Spinal cord (tissue), 10 donors: ENCODE measurements at places on chromosomes 5 and 9.

- no peaks in the 10 kb centered on the region for H3K27me3 ChIP-seq
- DNase-seq, result no peak
- H3K36me3 ChIP-seq, result no peaks in the 10 kb centered on the region
- H3K4me3 ChIP-seq, result no peak overlapping the region
Observed at GRCh38 chr5:72256536-72256935, 63.5 kb downstream of the MRPS27 start.

DNA sequence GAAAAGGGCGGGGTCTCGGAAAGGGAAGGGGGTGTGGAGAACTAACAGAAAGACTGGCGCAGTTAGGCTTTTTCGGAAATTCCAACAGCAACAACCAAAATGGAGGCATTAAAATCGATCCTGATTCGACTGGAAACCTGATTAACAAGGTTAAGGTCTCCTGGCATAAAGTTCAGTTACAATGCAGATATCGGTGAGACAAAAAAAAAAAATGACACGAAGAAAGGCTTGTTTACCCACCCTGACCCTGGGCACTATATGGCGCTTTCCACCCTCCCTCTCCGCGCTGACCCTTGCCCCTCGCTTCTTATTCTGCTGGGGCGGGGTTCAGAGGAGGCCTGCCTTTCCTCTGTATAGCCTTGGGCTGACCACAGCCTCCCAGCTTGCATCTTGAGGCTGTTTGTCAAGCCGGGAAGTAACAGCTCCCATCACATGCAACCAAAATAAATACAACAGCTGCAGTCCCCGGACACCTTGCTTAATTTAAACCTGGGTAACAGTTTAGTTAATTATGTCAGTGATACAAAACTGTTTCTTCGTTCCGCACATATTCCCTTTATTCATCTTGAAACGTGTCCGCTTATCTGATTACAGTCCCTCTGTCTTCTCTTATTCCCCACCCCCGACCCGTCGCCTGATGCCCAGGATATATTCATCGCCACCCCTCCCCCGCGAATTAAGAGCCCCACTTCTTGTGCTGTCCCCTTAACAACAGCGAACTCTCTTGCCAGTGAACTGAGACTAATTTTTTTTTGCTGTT is 795 bp upstream of the PJA2 start:
- peak overlapping the region; percentile 96 for H3K4me3 ChIP-seq
- no peaks in the 10 kb centered on the region for H3K36me3 ChIP-seq
- H3K27ac ChIP-seq, result peak overlapping the region; percentile 100
- DNase-seq, result peak; percentile 42
- H3K27me3 ChIP-seq, result no peaks in the 10 kb centered on the region
- H3K4me1 ChIP-seq, result peaks cover 3% of the 10 kb centered on the region

- H3K4me3 ChIP-seq, result no peak overlapping the region
- H3K4me1 ChIP-seq, result peaks cover 5% of the 10 kb centered on the region
- peak; percentile 69 for DNase-seq
Observed at GRCh38 chr5:66661149-66661548, 65.0 kb downstream of the MAST4 start.

DNA sequence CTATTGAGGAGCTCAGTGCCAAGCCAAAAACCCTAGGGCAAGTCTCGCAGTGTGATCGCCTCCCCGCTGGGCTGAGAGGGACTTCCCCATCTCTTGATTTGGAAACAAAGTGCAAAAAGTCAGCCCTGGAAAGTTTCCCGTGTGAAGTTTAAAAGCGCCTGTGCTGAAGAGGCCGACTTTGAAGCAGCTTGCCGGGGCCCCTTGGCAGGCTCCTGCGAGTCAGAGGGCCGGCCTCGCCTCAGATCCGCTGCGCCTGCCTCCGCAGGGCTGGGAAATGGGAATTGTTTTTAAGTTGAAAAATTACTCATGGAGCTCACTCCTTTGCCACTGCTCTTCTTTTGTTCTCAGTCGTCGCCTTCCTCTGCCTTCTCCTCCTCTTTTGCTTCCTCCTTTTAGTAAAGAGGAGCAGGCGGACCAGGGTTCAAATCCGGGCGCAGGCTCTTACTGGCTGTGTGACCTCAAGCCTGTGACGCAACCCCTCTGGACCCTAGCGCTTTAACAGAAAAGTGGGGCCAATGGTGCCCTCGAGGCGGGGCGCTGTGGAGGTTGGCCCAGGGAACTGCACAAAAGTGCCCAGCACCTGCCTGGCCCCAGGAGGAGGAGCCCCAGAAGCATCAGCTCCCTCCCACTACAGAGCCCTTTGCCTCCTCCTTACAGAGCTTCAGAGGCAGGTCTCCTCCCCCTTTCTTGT is 14.7 kb upstream of the LHX2 start:
- H3K36me3 ChIP-seq, result no peaks in the 10 kb centered on the region
- peaks cover 74% of the 10 kb centered on the region for H3K27me3 ChIP-seq
- no peak overlapping the region for H3K27ac ChIP-seq
- no peak overlapping the region for H3K4me3 ChIP-seq
- DNase-seq, result peak; percentile 40
- peaks cover 19% of the 10 kb centered on the region for H3K4me1 ChIP-seq

DNA sequence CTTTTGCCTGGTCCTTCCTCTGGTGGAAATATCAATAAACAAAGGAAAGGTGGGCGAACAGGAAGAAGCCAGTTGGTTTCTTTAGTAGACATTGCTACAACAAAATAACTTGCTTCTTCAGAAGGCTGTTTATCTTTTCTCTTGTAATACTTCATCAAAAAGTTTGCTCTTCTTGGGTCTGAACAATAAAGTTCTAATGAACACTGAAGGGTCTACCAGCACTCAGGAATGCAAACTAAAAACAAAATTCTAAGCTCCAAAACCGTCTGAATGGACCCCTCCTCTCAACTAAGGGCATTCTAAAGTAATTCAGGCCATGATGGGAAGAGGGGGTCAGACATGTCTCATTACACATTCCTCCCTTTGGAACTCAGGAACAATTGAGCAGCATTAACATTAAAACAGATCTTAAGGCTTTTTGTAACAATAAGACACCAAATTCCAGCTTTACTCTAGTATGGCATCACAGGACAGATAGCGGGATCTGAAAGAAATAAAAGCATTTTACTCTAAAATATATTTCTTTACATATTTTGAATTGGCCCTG is 2.3 kb downstream of the TBCA start:
- H3K36me3 ChIP-seq, result no peaks in the 10 kb centered on the region
- DNase-seq, result no peak
- H3K27ac ChIP-seq, result no peak overlapping the region

- peak; percentile 92 for DNase-seq
- H3K4me1 ChIP-seq, result peaks cover 14% of the 10 kb centered on the region
- H3K27me3 ChIP-seq, result no peaks in the 10 kb centered on the region
Observed at GRCh38 chr9:120348951-120349429, 231.0 kb downstream of the CDK5RAP2 start.

- peak overlapping the region; percentile 97 for H3K4me3 ChIP-seq
- H3K27ac ChIP-seq, result peak overlapping the region; percentile 94
- no peaks in the 10 kb centered on the region for H3K27me3 ChIP-seq
- no peak for DNase-seq
Observed at GRCh38 chr5:75338408-75338807, 1.4 kb downstream of the HMGCR start.

DNA sequence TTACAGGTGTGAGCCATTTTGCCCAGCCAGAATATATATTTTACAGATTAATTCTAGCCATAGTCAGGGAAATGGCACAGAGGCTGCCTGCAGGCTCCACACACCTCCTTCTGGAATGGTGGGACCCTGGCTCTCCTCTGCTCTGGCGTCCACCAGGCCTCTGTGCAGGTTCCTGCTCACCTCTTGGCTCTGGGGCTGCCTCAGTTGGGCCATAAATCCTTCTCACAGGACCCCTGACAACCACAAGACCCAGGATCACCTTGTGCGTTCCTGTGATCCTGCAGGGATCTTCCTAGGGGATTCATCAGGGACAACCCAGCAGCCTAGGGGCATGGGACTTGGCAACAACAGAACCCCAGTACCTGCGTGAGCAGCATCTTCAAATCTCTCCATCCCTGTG is 93.0 kb upstream of the FSTL4 start:
- peaks cover 12% of the 10 kb centered on the region for H3K4me1 ChIP-seq
- H3K4me3 ChIP-seq, result no peak overlapping the region
- peaks cover 2% of the 10 kb centered on the region for H3K27me3 ChIP-seq
- H3K27ac ChIP-seq, result no peak overlapping the region
- no peaks in the 10 kb centered on the region for H3K36me3 ChIP-seq

GRCh38 chr5:115098041-115098702 is 71.5 kb downstream of the TRIM36 start:
- no peak overlapping the region for H3K27ac ChIP-seq
- no peaks in the 10 kb centered on the region for H3K36me3 ChIP-seq
- no peaks in the 10 kb centered on the region for H3K4me1 ChIP-seq

GRCh38 chr5:128881502-128882018 is 83.7 kb upstream of the SLC27A6 start:
- H3K36me3 ChIP-seq, result no peaks in the 10 kb centered on the region
- no peak overlapping the region for H3K27ac ChIP-seq
- no peak for DNase-seq
- no peaks in the 10 kb centered on the region for H3K27me3 ChIP-seq

- no peaks in the 10 kb centered on the region for H3K27me3 ChIP-seq
- no peak for DNase-seq
- no peak overlapping the region for H3K4me3 ChIP-seq
- H3K36me3 ChIP-seq, result no peaks in the 10 kb centered on the region
Observed at GRCh38 chr9:124163760-124164255, 93.9 kb upstream of the NEK6 start.

GRCh38 chr9:137429974-137430722 is 7.0 kb downstream of the NOXA1 start:
- no peaks in the 10 kb centered on the region for H3K27me3 ChIP-seq
- H3K27ac ChIP-seq, result no peak overlapping the region
- no peak overlapping the region for H3K4me3 ChIP-seq
- no peaks in the 10 kb centered on the region for H3K4me1 ChIP-seq
- peaks cover 67% of the 10 kb centered on the region for H3K36me3 ChIP-seq

DNA sequence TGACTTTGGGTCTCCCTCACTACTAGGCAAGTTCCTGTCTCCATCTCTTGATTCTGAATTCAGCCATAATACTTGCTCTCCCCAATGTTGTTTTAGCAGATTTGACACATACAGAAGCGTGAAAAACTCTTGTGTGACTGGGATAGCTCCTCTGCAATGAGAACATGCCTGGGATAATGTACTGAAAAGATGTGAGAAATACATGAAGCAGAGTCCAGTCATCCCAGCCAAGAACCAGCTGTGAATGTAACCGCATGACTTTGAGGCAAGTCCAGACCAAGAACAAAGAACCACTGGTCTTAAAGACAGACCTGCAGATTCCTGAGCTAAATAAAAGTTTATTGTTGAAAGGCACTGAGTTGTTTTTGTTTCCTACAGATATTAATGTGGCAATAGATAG is 135.0 kb downstream of the NMUR2 start:
- H3K27ac ChIP-seq, result no peak overlapping the region
- no peaks in the 10 kb centered on the region for H3K27me3 ChIP-seq
- no peaks in the 10 kb centered on the region for H3K4me1 ChIP-seq
- no peak for DNase-seq
- H3K4me3 ChIP-seq, result no peak overlapping the region

DNA sequence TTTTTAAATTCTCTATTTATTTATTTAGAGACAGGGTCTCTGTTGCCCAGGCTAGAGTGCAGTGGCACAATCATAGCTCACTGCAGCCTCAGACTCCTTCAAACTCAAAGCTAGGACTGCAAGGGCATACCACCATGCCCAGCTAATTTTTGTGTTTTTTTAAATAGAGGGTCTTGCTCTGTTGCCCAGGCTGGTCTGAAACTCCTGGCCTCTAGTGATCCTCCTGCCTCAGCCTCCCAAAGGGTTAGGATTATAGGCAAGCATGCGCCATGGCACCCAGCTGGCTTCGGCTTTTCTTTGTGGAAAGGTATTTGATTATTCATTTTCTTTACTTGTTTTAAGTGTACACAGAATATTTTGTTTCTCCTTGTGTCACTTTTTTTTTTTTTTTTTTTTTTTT is 5.2 kb downstream of the ZNF346 start:
- DNase-seq, result no peak
- peaks cover 21% of the 10 kb centered on the region for H3K36me3 ChIP-seq
- H3K4me1 ChIP-seq, result peaks cover 6% of the 10 kb centered on the region
- H3K27me3 ChIP-seq, result no peaks in the 10 kb centered on the region
- H3K4me3 ChIP-seq, result no peak overlapping the region

DNA sequence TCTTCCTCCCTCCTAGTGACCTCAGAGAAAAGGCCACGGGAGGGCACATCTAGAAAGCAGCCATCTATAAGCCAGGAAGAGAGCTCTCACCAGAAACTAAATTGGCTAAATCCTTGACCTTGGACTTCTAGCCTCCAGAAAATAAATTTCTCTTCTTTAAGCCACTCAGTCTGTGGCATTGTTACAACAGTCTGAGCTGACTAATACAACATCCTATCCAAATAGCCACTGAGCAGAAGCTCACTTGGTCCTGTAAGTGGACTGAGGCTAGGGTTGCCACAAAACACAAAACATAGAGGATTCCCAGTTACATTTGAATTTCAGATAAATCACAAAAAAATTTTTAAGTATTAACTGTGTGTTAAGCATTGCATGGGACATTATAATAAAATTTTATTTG is 383.4 kb downstream of the MLLT3 start:
- peaks cover 4% of the 10 kb centered on the region for H3K4me1 ChIP-seq
- no peaks in the 10 kb centered on the region for H3K27me3 ChIP-seq
- no peaks in the 10 kb centered on the region for H3K36me3 ChIP-seq
- no peak for DNase-seq
- no peak overlapping the region for H3K4me3 ChIP-seq
- no peak overlapping the region for H3K27ac ChIP-seq

- H3K27ac ChIP-seq, result no peak overlapping the region
- DNase-seq, result no peak
- no peak overlapping the region for H3K4me3 ChIP-seq
- no peaks in the 10 kb centered on the region for H3K27me3 ChIP-seq
- no peaks in the 10 kb centered on the region for H3K36me3 ChIP-seq
Observed at GRCh38 chr5:15983392-15983791, 196.2 kb downstream of the MARCHF11 start.

- no peak for DNase-seq
- no peaks in the 10 kb centered on the region for H3K27me3 ChIP-seq
- no peak overlapping the region for H3K4me3 ChIP-seq
- H3K4me1 ChIP-seq, result peaks cover 10% of the 10 kb centered on the region
- H3K27ac ChIP-seq, result no peak overlapping the region
- no peaks in the 10 kb centered on the region for H3K36me3 ChIP-seq
Observed at GRCh38 chr5:178561746-178562264, 28.4 kb downstream of the COL23A1 start.

DNA sequence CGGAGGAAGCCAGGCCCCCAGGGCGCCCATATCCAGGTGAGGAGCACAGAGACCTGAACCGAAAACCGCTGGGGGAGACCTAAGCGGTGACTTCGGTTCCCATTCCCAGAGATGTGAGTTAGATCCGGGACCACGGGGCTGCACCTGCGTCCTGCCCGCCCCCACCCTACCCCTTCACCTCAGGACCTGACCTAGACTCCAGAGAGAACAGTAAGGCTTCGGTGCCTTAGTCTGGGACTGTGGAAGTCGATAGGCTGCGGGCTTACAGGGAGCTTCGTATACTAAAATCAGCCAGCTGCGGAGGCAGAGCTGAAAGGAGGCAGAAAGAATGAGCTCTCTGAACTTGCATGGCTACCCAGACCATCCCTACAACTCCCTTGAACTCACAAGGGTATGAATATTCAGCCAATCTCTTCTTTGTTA is 518 bp upstream of the FAM13B start:
- H3K4me3 ChIP-seq, result peak overlapping the region; percentile 93
- H3K36me3 ChIP-seq, result no peaks in the 10 kb centered on the region
- peak overlapping the region; percentile 99 for H3K27ac ChIP-seq
- H3K27me3 ChIP-seq, result no peaks in the 10 kb centered on the region
- peaks cover 13% of the 10 kb centered on the region for H3K4me1 ChIP-seq
